ENCODE measurements at places on chromosomes 3 and 15. TPM values are rescaled to one million over a fixed set of nuclear protein-coding genes. Genes with fewer than 3 reads are reported as not detected.

Gene KLHL6
- 3.8 TPM for total RNA-seq

Gene UCN2
- total RNA-seq = not detected

Gene TMEM158
- 0.08 TPM for total RNA-seq

Gene PRSS50
- 0.25 TPM for total RNA-seq

DNA sequence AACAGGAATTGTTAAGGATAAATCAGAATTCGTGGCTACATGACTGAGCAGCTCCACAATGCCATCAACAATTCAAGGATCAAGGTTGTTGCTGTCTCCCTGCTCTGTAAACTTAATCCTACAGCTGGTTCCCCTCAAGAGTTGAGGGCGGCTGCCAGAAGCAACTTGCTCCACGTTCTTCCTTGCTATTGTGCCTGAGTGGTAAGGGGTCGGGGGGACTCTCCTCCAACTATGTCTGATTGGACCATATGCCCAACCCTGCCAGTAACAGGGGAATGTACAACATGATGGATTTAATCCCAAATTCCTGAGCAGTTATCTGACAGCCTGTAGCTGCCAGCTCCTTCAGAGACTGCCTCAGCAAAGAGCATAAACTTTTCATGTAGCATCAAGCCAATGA is 37.9 kb upstream of the MECOM start:
- H3K27ac ChIP-seq = no peak overlapping the region
- H3K4me3 ChIP-seq = no peak overlapping the region
- DNase-seq = no peak
- no peaks in the 10 kb centered on the region for H3K36me3 ChIP-seq
- H3K4me1 ChIP-seq = no peaks in the 10 kb centered on the region
- H3K27me3 ChIP-seq = no peaks in the 10 kb centered on the region

DNA sequence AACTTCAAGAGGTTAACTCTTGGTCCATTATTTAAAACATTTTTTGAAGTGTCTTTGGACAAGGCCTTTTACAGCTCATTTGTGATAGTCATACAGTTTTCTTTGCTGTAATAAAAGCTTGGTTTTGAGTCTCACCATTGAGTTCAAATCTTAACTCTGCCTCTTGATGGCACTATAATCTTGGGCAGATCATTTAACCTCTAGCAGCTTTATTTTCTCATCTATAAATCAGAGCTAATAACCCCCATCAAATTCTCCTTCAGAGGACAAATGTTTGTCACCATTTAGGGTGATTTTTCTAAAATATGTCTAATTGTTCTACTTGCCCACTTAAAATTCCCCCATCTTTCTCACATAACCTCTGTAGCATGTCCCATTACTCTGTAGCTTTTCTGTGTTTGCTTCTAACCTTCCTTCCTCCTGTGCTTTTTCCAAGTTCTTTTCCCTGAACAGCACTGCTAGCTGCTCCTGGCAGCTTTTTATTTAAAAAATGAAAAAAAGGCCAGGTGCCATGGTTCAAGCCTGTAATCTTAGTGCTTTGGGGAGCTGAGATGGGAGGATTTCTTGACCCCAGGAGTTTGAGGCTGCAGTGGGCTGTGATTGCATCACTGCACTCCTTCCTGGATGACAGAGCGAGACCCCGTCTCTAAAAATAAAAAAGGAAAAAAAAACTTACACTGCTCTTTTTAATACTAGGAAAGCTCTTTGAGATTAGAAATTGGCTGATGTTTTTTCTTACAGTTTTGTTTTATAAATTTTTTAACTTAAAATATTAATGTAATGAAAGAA is 28.5 kb downstream of the UBE2E1 start:
- no peaks in the 10 kb centered on the region for H3K4me1 ChIP-seq
- H3K27me3 ChIP-seq = no peaks in the 10 kb centered on the region
- H3K4me3 ChIP-seq = no peak overlapping the region
- DNase-seq = no peak
- H3K27ac ChIP-seq = no peak overlapping the region

DNA sequence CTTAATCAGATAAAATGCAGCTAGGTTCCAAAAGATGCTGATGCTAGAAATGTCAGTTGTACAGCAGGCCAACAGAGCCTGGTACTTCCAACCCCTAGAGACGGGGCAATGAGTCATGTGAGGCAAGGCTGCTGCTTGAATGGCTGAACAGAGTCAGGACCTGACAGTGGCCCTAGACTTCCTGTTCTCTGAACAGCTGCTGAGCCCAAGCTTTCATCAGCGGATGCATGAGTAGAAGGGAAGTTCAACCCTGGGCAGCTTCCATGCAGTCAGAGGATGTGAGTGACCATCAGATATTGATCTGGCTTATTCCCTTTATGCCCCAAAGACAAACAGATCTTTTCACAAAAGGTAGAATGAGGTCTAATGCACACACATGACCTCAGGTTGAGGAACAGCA is 282.9 kb upstream of the COL8A1 start:
- no peak overlapping the region for H3K4me3 ChIP-seq
- no peak overlapping the region for H3K27ac ChIP-seq
- no peaks in the 10 kb centered on the region for H3K4me1 ChIP-seq
- no peaks in the 10 kb centered on the region for H3K36me3 ChIP-seq
- no peak for DNase-seq

- peaks cover 16% of the 10 kb centered on the region for H3K4me1 ChIP-seq
- H3K27me3 ChIP-seq = peaks cover 11% of the 10 kb centered on the region
- H3K4me3 ChIP-seq = no peak overlapping the region
- DNase-seq = no peak
These were observed 683 bp upstream of the CPEB1 start for GRCh38 chr15:82647835-82648256.

- no peak overlapping the region for H3K27ac ChIP-seq
- peaks cover 9% of the 10 kb centered on the region for H3K4me1 ChIP-seq
- peaks cover 1% of the 10 kb centered on the region for H3K36me3 ChIP-seq
- no peak overlapping the region for H3K4me3 ChIP-seq
These were observed 318.6 kb upstream of the ICE2 start for GRCh38 chr15:60797444-60798040.

DNA sequence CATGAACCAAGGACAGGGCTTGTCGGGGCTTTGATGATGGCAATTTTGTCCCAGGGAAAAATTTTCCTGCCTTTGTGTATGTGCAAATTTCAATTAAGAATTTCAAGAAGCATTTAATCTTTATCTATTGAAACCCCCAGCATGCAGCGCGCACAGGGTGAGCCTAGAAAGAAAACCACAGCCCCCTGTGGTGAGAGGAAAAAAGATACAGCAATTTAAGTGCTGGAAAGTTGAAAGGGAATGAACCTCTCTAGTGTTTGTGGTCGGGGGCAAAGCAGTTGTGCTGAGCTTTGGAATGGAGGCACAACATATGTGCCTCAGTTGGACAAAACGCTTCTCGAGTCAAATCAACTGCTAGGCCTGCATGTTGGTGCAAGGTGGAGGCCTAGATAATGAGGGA is 111.8 kb upstream of the C15orf61 start:
- no peak overlapping the region for H3K27ac ChIP-seq
- H3K27me3 ChIP-seq = no peaks in the 10 kb centered on the region
- no peak overlapping the region for H3K4me3 ChIP-seq
- no peak for DNase-seq

DNA sequence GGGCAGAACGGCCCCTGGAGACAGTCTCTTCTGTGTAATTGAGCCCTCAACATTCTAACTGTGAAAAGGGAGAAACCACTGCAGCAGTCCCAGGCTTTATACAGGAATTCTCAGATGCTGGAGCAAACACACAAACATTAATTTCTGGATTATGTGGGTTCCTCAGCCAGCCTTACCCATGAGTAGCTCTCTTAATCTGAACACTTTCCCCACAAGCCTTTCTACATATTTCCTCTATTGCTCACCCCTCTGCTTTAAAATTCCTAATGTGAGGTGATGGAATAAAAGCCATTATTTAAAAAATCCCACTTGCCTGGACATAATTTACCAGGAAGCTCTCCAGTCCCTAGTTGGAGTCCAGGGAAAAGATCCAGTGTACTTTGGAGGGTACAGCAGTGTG is 139.0 kb downstream of the CTNNB1 start:
- H3K27ac ChIP-seq = no peak overlapping the region
- H3K4me3 ChIP-seq = no peak overlapping the region
- no peaks in the 10 kb centered on the region for H3K36me3 ChIP-seq
- H3K4me1 ChIP-seq = no peaks in the 10 kb centered on the region
